ENCODE measurements at places on chromosomes 5 and 9. TPM values are rescaled to one million over a fixed set of nuclear protein-coding genes. Genes with fewer than 3 reads are reported as not detected.

DNA sequence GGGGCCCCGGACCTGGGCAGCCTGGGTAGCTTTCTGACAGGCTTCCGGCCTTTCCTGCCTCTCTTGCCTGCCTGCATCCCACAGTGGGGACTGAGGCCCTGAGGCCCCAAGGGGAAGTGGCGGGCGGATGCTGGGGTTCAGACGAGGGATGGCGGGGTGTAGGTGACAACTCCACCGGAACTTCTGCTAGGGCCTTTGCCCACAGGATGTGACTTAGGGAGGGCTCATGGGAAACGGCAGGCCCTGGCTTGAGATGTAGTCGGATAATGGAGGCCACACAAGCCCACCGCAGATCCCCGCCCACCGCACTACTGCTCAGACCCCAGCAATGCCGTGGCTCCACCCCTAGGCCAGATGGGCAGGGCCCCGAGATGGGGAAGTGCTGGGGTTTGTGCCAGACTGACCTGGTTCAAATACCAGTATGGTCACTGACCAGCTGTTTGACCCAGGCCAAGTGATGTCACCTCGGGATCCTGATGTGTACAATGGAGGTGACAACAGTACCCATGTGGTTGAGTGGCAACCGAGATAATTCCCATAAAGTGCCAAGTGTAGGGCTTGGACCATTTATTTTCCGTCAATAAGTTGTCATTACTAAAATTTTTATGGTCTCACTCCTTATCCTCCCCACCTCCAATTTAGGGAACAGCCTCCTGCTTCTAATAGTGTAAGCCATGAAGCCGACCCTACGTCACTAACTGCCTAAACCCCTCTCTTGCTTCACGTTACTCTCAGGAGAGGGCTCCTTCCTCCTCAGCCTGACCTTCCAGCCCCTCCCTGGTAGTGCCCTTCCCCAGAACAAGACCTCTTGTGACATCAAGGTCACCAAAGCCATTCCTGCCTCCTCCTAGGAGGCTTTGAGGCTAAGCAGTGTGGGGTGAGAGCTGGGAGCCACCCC is 2.5 kb upstream of the CDK9 start:
- peak; percentile 93 for DNase-seq
- peaks cover 16% of the 10 kb centered on the region for H3K36me3 ChIP-seq
- H3K4me3 ChIP-seq = peak overlapping the region; percentile 82
- H3K27me3 ChIP-seq = no peaks in the 10 kb centered on the region
- H3K27ac ChIP-seq = peak overlapping the region; percentile 98

- peaks cover 2% of the 10 kb centered on the region for H3K27me3 ChIP-seq
- H3K4me3 ChIP-seq = peak overlapping the region; percentile 89
- DNase-seq = peak; percentile 92
- H3K36me3 ChIP-seq = peaks cover 2% of the 10 kb centered on the region
- peak overlapping the region; percentile 94 for H3K27ac ChIP-seq
These were observed 1.1 kb downstream of the JADE2 start for GRCh38 chr5:134526483-134527155.

GRCh38 chr5:178234750-178235587 is 2.4 kb upstream of the PHYKPL start:
- H3K36me3 ChIP-seq = peaks cover 20% of the 10 kb centered on the region
- H3K4me3 ChIP-seq = peak overlapping the region; percentile 13
- peak overlapping the region; percentile 35 for H3K27ac ChIP-seq
- no peaks in the 10 kb centered on the region for H3K27me3 ChIP-seq
- DNase-seq = peak; percentile 93

Gene N4BP3
- 3.3 TPM for total RNA-seq

- H3K4me1 ChIP-seq = no peaks in the 10 kb centered on the region
- no peak for DNase-seq
- no peaks in the 10 kb centered on the region for H3K27me3 ChIP-seq
- H3K36me3 ChIP-seq = no peaks in the 10 kb centered on the region
- H3K4me3 ChIP-seq = no peak overlapping the region
- no peak overlapping the region for H3K27ac ChIP-seq
These were observed 1209.8 kb upstream of the CDH6 start for GRCh38 chr5:29983528-29984155.

Gene GFPT2
- total RNA-seq = not detected

DNA sequence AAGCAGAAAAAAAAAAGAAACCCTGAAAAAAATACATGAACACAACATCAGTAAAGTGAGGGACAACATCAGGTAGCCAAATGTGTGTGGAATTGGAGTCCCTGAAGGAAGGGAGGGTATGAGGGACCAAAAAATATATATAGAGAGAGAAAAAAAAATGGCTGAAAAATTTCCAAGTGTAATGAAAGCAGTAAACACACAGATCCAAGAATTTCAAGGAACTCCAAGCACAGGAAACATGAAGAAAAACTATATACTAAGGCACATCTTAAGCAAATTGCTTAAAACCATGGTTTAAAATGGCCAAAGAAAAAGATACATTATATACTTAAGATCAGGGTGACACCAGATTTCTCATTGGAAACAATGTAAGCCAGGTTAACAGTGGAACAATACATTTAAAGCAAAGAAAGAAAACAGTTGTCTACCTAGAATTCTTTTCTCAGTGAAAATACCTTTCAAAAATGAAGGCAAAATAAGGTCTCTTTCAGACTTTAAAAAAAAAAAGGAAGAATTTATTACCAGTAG is 24.4 kb upstream of the ABL1 start:
- no peak for DNase-seq
- H3K4me1 ChIP-seq = peaks cover 4% of the 10 kb centered on the region
- no peak overlapping the region for H3K27ac ChIP-seq
- no peak overlapping the region for H3K4me3 ChIP-seq
- H3K27me3 ChIP-seq = no peaks in the 10 kb centered on the region
- H3K36me3 ChIP-seq = no peaks in the 10 kb centered on the region

- H3K36me3 ChIP-seq = no peaks in the 10 kb centered on the region
- no peak overlapping the region for H3K27ac ChIP-seq
- no peak for DNase-seq
- no peaks in the 10 kb centered on the region for H3K4me1 ChIP-seq
- no peak overlapping the region for H3K4me3 ChIP-seq
These were observed 219.3 kb downstream of the PBX3 start for GRCh38 chr9:125966466-125966865.

- peaks cover 2% of the 10 kb centered on the region for H3K27me3 ChIP-seq
- DNase-seq = no peak
- H3K36me3 ChIP-seq = no peaks in the 10 kb centered on the region
- peaks cover 9% of the 10 kb centered on the region for H3K4me1 ChIP-seq
- H3K4me3 ChIP-seq = no peak overlapping the region
These were observed 48.7 kb upstream of the CEMIP2 start for GRCh38 chr9:71816916-71817451.

- peaks cover 31% of the 10 kb centered on the region for H3K36me3 ChIP-seq
- H3K27ac ChIP-seq = no peak overlapping the region
- H3K27me3 ChIP-seq = no peaks in the 10 kb centered on the region
- no peak overlapping the region for H3K4me3 ChIP-seq
- no peak for DNase-seq
These were observed 51.1 kb downstream of the CCNH start for GRCh38 chr5:87361536-87362213.

Gene ZBED3
- total RNA-seq = 0.62 TPM

Data from activated CD4-positive, alpha-beta T cell treated with anti-CD3 and anti-CD28 coated beads, Interleukin-2, amount 10 ng/mL, durations not matched to agents 24 days and 14 days (primary cell).